Transverse colon (tissue), 4 donors: ENCODE measurements at places on chromosomes 1 and 21. TPM values are rescaled to one million over a fixed set of nuclear protein-coding genes. Genes with fewer than 3 reads are reported as not detected.

- peaks cover 52% of the 10 kb centered on the region for H3K27me3 ChIP-seq
- no peak overlapping the region for H3K27ac ChIP-seq
- H3K4me3 ChIP-seq = no peak overlapping the region
- H3K36me3 ChIP-seq = no peaks in the 10 kb centered on the region
These were observed 25.0 kb upstream of the AGBL4 start for GRCh38 chr1:50048791-50049190.

DNA sequence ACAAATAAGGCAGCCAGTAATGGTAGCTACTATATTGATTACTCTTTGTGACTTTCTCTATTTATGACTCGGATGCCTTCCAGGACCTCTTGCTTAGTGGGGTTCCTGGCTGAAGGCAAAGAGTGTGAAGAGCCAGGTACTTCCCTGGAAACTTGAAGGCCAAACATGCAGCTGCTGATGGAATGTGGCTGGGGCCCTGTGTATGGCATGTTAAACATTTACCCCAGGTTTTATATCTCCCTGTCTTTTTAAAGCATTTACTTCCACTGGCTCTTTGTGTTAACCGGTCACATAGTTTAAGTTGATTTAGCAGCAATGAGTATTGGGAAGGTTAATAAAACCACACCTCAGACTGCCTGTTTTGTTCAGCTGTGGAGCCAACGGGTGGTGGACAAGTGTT is 45.7 kb upstream of the PAXBP1 start:
- peak overlapping the region; percentile 68 for H3K27ac ChIP-seq
- no peak overlapping the region for H3K4me3 ChIP-seq
- DNase-seq = peak; percentile 59
- H3K4me1 ChIP-seq = no peaks in the 10 kb centered on the region
- H3K36me3 ChIP-seq = no peaks in the 10 kb centered on the region
- no peaks in the 10 kb centered on the region for H3K27me3 ChIP-seq

GRCh38 chr1:228165372-228166169 is at the start of gene IBA57:
Gene IBA57 (plus strand): TSS chr1:228165804. CDS start chr1:228165817, 13 bp downstream.
- H3K27me3 ChIP-seq = no peaks in the 10 kb centered on the region
- H3K4me3 ChIP-seq = peak within 1 kb of the TSS; percentile 86
- no peaks in the 10 kb centered on the region for H3K36me3 ChIP-seq
- H3K27ac ChIP-seq = peak within 1 kb of the TSS; percentile 99
- H3K4me1 ChIP-seq = peaks cover 21% of the 10 kb centered on the region
- peak; percentile 100 for DNase-seq

- peaks cover 28% of the 10 kb centered on the region for H3K4me1 ChIP-seq
- H3K27me3 ChIP-seq = no peaks in the 10 kb centered on the region
- no peak overlapping the region for H3K4me3 ChIP-seq
- H3K36me3 ChIP-seq = no peaks in the 10 kb centered on the region
- no peak for DNase-seq
These were observed 56.8 kb upstream of the PTGFRN start for GRCh38 chr1:116852910-116853309.

- H3K4me1 ChIP-seq = no peaks in the 10 kb centered on the region
- no peak for DNase-seq
- H3K4me3 ChIP-seq = no peak overlapping the region
- no peaks in the 10 kb centered on the region for H3K27me3 ChIP-seq
- H3K36me3 ChIP-seq = no peaks in the 10 kb centered on the region
- H3K27ac ChIP-seq = no peak overlapping the region
These were observed 319.2 kb upstream of the RUNX1 start for GRCh38 chr21:35368326-35368725.

- H3K36me3 ChIP-seq = no peaks in the 10 kb centered on the region
- H3K27ac ChIP-seq = no peak overlapping the region
- no peaks in the 10 kb centered on the region for H3K4me1 ChIP-seq
These were observed 122.8 kb downstream of the SYF2 start for GRCh38 chr1:25109531-25109951.

- H3K4me1 ChIP-seq = peaks cover 11% of the 10 kb centered on the region
- no peak overlapping the region for H3K4me3 ChIP-seq
- DNase-seq = no peak
- no peaks in the 10 kb centered on the region for H3K36me3 ChIP-seq
- no peak overlapping the region for H3K27ac ChIP-seq
These were observed 4.0 kb upstream of the PLEKHM2 start for GRCh38 chr1:15680131-15680530.

DNA sequence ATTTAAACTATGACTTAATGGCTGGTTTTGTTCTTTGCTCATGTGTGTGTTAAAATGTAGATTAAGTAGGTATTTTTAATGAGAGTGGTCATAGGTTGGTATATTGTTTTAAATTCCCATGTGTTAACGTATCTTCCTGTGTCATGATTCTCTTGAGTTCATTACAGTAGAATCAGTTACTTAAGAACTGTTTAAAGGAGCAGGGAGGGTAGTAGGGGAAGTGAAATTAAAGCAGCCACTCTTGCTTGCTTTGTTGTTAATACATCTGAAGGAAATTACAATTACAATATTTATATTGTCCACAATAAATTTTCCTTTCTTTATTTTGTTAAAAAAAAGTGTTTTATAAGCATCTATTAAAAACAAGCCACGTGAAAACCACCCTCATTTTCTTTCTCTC is 119.2 kb upstream of the KIAA1614 start:
- no peaks in the 10 kb centered on the region for H3K36me3 ChIP-seq
- no peak overlapping the region for H3K4me3 ChIP-seq
- no peaks in the 10 kb centered on the region for H3K27me3 ChIP-seq
- H3K4me1 ChIP-seq = no peaks in the 10 kb centered on the region
- DNase-seq = no peak

DNA sequence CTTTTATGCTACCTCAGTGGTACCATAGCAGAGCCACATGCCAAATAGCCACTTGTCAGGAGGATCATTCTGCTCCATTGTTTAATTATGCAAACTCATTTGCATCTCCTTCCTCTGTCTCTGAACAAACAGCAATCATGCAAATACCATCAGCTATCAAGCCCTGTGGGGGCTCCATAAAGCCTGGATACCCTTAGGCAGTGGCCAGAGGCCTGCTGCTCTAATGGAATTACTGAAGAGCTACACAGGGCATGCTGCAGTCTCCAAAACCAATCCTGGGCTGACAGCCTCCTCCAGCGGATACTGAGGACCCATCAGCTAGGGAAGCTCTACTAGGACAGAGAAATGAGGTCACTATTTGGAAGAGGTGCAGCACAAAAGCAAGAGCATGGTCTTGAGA is 376.3 kb downstream of the KCNH1 start:
- no peak overlapping the region for H3K27ac ChIP-seq
- DNase-seq = no peak
- no peaks in the 10 kb centered on the region for H3K27me3 ChIP-seq
- no peak overlapping the region for H3K4me3 ChIP-seq
- no peaks in the 10 kb centered on the region for H3K4me1 ChIP-seq
- no peaks in the 10 kb centered on the region for H3K36me3 ChIP-seq

DNA sequence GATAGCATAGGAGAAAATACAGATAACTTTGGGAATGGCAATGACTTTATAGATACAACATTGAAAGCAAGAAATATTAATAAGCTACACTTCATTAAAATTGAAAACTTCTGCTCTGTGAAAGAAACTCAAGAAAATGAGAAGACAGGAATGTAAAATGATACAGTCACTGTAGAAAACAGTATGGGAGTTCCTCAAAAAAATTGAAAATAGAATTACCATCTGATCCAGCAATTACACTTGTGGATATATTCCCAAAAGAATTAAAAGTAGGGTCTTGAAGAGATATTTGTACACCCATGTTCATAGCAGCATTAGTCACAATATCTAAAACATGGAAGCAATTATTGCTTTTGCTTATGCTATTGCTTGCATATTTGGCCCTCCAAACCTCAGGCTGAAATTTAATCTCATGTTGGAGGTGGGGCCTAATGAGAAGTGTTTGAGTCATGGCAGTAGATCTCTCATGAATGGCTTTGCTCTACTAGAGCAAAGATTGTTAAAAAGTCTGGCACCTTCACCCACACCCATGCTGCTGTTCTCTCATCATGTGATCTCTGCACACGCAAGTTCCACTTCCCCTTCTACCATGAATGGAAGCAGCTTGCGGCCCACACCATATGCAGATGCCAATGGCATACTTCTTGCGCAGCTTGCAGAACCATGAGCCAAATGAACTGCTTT is 15.3 kb upstream of the AHCYL1 start:
- H3K4me3 ChIP-seq = no peak overlapping the region
- DNase-seq = no peak
- no peaks in the 10 kb centered on the region for H3K4me1 ChIP-seq
- H3K27me3 ChIP-seq = no peaks in the 10 kb centered on the region
- H3K36me3 ChIP-seq = no peaks in the 10 kb centered on the region

DNA sequence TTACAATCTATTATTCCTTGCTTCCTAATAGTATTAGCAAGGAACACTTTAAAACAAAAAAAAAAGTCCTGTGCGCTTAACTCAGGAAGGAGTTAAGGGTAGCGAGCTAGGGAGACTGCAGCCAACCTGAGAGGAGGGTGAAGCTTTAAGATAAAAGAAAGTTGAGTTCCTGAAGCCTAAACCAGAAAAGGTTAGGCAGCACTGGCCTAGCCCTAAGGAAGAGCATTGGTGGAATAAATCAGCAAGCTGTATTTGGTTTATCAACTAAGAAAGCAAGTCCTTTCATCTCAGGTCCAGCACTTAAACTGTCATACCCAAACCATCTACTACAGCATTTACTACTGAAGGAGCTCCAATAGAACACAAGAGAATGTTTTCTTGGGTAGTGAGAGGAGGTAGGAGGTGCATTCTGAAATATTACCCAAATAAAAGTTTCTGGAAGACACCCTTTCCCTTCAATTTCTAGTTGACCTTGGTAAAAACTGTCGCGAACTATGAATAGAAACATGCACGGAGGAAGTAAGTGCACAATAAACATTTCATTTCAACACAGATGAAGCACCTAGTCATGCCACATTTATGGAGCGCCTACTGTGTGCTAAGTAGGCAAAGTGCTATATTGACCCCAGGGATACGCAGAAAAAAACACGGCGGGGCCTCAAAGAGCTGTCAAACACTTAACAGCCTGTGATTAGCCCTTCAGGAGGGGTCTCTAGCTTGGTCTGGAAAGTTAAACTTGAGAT is 1.3 kb downstream of the GLRX2 start:
- no peak for DNase-seq
- no peaks in the 10 kb centered on the region for H3K27me3 ChIP-seq
- H3K4me1 ChIP-seq = peaks cover 11% of the 10 kb centered on the region
- peak overlapping the region; percentile 99 for H3K27ac ChIP-seq
- no peaks in the 10 kb centered on the region for H3K36me3 ChIP-seq

DNA sequence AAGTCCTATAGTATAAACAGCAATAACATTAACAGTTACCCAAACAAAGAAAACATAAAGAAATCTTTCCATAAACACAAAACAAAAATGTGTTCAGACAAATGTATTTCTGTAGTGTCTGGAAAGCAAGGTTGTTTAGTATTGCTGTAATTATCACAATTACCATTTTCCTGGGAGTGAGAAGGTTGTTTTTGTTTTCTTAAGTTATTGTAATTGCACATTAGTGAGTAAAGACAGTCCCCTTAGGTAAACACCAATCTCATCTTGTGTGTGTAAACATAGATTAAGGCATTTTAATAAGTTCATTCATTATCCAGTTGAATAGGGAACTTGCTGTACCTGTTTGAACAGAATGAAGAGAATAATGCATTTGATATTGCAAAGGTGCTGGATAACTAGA is 356.9 kb upstream of the ADGRL4 start:
- no peak for DNase-seq
- H3K27ac ChIP-seq = no peak overlapping the region
- no peaks in the 10 kb centered on the region for H3K27me3 ChIP-seq
- no peaks in the 10 kb centered on the region for H3K36me3 ChIP-seq
- H3K4me1 ChIP-seq = no peaks in the 10 kb centered on the region
- H3K4me3 ChIP-seq = no peak overlapping the region

GRCh38 chr1:231354330-231355020 is 16.4 kb downstream of the SPRTN start:
- DNase-seq = no peak
- no peak overlapping the region for H3K27ac ChIP-seq
- no peak overlapping the region for H3K4me3 ChIP-seq
- no peaks in the 10 kb centered on the region for H3K36me3 ChIP-seq

GRCh38 chr1:160637821-160638539 is 8.9 kb downstream of the SLAMF1 start:
- no peaks in the 10 kb centered on the region for H3K4me1 ChIP-seq
- H3K27ac ChIP-seq = peak overlapping the region; percentile 11
- H3K4me3 ChIP-seq = no peak overlapping the region
- no peaks in the 10 kb centered on the region for H3K36me3 ChIP-seq
- H3K27me3 ChIP-seq = no peaks in the 10 kb centered on the region

DNA sequence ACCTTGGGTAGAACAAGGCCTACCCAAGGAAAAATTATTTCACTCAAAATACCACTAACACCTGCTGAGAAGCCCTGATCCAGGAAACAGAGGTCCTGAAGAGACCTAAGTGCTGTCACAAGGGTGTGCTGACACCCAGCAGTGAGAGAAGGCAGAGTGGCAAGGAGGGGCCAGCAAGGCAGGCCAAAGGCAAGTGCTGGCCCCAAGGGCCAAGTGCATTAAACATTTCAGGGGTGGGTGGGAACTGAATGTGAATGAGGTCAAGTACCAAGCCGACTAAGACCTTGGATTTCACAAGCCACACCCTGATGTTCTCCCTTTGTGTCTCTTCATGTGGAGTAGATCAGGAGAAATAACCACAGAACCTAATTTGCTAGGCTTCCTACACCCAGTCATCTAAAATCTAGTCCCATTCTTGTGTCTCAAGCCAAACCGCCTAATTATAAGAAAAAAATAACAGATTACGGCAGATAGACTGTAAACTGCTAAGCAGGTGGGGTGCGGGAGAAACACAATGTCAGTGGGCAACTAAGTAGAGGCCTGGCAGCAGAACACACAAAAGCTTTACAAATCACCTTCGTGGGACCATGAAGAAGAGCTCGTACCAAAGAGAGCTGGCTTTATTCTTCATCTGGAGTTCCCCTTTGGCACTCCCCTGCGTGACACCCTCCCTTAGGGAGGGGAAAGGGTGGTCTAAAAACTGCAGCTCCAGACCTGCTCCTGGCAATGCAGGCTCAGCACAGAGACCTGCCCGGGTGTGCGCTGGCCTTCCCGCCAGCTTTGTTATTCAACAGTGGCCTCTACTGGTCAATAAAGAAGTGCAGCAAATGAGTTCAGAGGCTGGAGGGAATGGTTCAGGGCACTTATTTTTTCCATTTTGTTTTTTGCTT is 8.7 kb downstream of the UBE2G2 start:
- DNase-seq = peak; percentile 47
- no peaks in the 10 kb centered on the region for H3K27me3 ChIP-seq
- H3K4me3 ChIP-seq = no peak overlapping the region
- no peak overlapping the region for H3K27ac ChIP-seq
- H3K4me1 ChIP-seq = peaks cover 3% of the 10 kb centered on the region
- no peaks in the 10 kb centered on the region for H3K36me3 ChIP-seq

The GPR52 gene
- 8.3 TPM for total RNA-seq

The BCL2L15 gene
- 584 TPM for total RNA-seq

The NUP210L gene
- not detected for total RNA-seq

The CAPZB gene
- 134 TPM for total RNA-seq

The CD244 gene
- not detected for total RNA-seq

The TMEM200B gene
- total RNA-seq = 1.6 TPM

The TAS1R3 gene
- 2.0 TPM for total RNA-seq

The HDAC1 gene
- 85.2 TPM for total RNA-seq

The BTG3 gene
- total RNA-seq = 51.0 TPM

The MFSD2A gene
- total RNA-seq = 14.0 TPM

The LCE3D gene
- total RNA-seq = not detected

The RIPK4 gene
- total RNA-seq = 4.4 TPM
